ENCODE measurements at places on chromosomes 2 and 18.

DNA sequence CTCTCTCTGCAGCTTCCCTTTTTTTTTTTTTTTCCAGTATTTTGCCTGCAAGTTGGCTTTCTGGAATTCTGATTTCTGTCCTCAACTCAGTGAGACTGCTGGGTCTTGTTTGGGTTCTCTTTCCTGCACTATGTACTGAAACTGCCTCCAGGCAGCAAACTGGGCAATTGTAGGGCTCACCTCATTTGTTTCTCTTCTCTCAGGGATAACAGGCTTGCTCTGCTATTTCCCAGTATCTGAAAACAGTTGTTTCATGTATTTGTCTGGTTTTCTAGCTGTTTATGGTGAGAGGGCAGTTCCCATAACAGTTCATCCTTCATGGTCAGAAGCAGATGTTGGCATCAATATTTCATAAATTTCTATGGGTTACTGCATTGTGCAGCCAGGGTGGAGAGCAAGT lies 206.0 kb downstream of the CYRIA start:
- no peak for DNase-seq

DNA sequence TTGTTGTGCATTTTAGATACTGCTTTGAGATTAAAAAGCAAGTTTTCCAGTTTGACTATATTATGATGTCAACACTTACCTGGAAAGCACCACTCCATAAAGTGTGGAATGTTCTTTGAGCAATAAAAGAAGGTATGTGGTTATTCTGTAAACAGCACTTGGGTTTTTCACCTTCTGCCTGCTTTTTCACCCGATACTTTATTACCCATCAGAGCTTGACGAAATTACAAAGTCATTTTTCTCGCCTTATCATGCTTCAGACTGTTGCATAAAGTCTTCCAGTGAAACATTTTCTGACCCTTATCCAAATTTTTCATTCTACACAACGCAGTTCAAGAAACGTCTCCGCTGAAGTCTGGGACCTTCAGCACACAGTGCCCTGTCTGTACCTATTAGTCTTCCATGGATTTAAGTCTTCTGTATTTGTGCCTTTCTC lies 25.2 kb downstream of the CAB39 start:
- DNase-seq: no peak

GRCh38 chr2:128323555-128323931 lies 4.9 kb upstream of the HS6ST1 start:
- no peak for DNase-seq

DNA sequence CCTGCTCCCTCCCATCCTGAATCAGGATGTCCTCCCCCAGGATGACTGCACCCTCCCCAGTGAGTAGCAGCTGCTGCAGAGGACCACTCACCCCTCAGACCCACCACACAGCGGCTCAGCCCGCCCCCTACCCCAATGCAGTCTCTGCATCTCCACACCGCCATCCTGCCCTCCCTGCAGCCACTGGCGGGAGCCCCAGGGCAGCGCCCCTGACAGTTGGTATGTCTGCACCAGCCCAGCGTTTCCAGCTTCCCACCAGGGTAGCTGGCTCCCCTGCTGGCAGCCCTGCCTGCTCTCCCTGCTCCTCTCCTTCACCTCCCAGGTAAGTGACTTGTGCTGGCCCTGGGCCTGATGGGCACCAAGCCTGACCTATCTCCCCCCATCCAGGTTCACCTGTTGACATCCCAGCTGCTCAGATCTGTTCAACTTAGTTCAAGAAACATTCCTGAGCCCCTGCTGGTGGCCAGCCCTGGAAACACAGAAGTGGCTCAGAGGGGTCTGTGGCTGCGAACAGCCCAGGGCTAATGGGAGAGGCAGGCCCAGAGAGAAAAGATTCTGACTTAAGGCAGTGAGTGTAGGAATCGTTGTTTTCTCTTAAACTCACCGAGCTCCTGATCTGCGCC lies 117.7 kb upstream of the RAB6C start:
- no peak for DNase-seq

- no peak for DNase-seq
These were observed at the start of gene MYO7B for GRCh38 chr2:127535422-127535901. Gene MYO7B (plus strand): TSS chr2:127535683. CDS start chr2:127559723, 24,040 bp downstream.

GRCh38 chr2:230968921-230969658 lies 26.8 kb upstream of the SPATA3 start:
- no peak for DNase-seq

DNA sequence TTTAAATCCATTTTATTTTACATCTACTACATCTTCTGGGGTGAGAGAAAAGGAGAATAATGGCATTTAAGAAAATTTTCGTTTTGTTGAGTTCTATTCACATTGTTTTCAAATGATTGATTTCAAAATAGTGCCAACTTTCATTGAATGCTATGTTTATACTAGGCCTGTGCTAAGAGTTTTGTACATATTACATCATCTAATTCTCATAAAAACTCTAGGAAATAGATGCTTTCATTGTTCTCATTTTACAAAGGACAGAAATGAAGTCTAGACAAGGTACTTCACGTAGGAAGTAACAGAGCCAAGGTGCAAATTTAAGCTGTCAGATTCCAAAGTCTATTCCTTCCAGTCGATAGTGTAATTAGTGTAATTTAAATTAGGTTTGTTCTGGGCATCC lies 402.8 kb upstream of the UBE2E3 start:
- DNase-seq: no peak

GRCh38 chr2:199848389-199849130 lies 2.4 kb downstream of the FTCDNL1 start:
- peak; percentile 37 for DNase-seq

DNA sequence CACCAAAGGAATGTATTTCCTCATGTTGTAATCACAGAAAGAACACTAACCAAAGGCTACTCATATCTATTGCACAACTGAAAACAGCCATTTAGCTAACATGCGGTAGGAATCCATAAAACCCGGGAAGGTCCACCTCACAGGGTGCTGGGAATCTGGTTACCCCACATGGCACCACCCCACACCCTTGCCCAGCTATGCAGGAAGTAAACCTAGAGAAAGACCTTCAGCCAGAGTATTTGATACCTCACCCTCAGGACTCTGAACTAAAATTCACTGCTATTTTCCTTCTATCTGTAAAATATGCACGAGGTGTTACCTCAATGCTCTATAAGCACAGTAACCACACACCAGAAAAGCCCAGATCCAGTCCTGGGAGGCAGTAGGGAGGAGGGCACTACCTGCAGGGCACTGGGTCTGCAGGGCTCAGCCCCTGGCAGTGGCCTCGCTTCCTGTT lies 45.8 kb downstream of the PTPN2 start:
- DNase-seq: no peak

GRCh38 chr2:42102591-42103450 lies 55.0 kb downstream of the PKDCC start:
- DNase-seq: no peak

- no peak for DNase-seq
These were observed 32.5 kb downstream of the DARS1 start for GRCh38 chr2:135952891-135953290.

GRCh38 chr2:103324671-103325070 lies 562.8 kb downstream of the TMEM182 start:
- no peak for DNase-seq

GRCh38 chr2:163621445-163622004 lies 114.3 kb downstream of the FIGN start:
- DNase-seq: no peak

DNA sequence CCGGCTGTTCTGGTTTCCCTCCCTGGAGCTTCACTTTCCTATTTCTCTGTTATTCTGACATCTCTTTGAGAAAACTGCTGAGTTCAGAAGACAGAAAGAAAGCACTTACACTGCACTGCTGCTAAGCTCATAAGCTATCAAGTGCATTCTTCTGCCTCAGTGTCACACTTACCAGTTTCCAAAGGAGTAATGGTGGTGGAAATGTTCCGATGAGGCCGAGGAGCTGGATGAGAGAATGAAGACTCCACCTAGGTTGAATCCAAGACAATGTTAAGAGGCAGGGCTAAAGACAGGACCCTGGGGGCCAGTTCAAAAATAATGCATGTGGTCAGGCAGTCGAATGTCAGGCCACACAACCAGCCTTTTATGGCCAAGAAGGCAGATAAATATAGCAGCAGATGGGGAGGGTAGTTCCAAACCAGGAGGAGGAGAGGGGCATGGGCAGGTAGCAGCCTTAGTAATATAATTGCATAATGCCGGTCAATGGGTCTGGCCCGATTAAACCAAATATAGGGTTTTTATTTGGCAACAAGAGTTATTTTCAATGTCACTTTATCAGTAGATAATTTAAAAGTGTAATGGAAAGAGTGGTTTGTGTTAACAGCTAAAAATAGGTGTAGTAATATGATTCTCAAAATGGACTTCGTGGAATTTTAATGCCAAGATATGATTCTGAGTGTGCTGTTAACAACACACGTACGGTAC lies at the start of gene MYOM1:
Gene MYOM1 (minus strand): TSS at position 338 of the 705 bp plus-strand sequence. CDS start 4,745 bp downstream, outside the sequence.
- peak; percentile 28 for DNase-seq

GRCh38 chr2:161122772-161123530 lies 37.3 kb upstream of the TANK start:
- DNase-seq: peak; percentile 70

DNA sequence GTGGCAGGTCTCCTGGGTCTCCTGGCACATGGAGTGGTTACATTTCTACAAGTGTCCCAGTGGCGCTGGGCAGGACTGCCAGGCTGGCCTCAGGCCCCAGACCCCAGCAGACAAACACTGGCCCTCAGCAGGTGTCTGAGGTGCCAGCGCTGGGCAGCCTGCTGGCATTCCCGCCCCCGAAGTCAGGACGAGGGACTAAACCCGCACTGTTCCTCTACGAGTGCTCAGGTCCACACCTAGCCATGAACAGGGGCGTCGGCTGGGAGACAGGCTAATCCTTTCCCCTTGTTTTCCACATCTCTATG lies 12.8 kb downstream of the SNED1 start:
- DNase-seq: no peak

DNA sequence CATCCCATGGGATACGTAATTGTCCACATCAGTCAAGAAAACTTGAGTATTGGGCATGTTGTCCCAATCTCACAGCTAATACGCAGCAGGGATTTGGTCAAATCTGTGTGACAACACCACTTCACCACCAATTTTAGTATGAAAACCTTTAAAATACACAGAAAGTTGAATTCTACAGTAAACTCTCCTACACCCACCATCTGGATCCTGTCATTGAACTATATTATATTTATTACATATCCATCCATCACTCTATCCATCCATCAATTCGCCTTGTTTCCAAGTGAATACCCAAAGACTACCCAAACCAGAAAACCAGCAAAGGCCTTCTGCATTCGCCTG lies 846 bp upstream of the FKBP7 start:
- no peak for DNase-seq

GRCh38 chr2:134906726-134907125 lies 11.9 kb upstream of the CCNT2 start:
- no peak for DNase-seq

DNA sequence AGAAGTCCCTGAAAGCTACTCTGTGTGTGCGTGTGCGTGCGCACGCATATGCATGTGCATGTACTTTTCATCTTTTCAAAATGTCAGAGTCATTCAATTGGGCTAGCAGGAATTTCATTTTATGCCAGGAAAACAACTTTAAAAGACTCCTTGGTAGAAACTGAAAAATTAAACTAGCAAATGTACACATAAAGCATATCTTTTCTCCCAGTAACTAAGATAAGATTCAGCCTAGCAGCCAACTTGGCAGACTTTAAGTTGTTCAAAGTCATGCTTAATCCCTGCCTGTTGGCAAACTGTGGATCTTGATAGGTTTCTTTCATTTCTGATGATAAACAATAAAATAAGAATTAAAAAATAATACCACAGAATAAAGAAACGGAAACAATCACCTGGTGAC lies 1129.1 kb downstream of the LRP1B start:
- DNase-seq: no peak

DNA sequence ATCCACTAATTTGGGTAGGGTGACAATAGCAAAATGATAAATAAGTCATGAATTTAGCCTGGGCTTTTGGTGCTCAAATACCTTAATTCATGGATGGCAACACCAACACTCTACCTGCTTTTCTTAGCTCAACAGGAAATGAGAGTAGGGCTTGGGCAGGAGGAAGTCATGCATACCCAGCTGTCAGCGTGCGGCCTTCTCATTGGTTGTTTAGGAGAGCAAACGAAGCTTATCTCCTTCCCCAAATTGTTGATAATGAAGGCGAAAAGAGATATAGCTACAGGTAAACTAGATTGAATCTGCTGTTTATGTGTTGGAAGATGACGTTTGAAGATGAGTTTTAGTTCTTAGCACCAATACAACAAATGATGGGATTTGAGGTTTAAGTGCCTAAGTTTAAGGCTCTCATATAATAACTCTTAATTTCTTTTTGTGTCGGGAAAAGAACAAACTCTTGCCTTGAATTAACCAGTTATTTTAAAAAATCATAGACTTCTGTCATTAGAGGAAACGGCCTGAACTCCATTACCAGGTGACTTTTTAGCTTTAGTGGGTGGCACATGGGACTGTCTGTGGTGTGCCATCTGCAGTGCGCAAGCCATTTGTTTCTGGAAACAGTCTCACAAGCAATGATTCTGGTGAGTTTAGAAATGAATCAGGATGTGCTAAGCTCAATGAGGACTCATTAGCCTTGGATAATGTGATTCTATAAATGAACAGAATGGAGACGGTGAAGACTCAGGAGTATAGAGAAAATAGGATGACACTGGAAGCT lies 19.8 kb downstream of the MAP4K4 start:
- DNase-seq: no peak

DNA sequence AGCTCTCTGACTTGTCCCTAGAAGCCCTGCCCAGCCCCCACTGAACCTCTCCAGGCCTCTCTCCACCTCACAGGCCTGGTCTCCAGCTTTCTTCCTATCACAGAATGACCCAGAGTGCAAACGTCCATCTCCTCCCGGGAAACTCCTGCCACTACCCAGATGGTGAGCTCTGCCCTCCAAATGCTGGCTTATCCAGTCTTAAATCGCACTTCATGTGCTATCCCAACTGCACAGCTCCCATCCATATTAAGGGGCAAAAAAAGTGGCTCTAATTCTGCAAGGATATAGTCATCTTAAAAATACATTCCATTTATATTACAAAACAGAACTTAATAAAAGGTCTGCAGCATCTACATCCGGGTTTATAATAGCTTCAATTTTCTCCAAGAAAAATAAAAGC lies 70.8 kb upstream of the CDC42EP3 start:
- DNase-seq: no peak

GRCh38 chr2:48104418-48104817 lies 198.1 kb upstream of the FBXO11 start:
- no peak for DNase-seq

DNA sequence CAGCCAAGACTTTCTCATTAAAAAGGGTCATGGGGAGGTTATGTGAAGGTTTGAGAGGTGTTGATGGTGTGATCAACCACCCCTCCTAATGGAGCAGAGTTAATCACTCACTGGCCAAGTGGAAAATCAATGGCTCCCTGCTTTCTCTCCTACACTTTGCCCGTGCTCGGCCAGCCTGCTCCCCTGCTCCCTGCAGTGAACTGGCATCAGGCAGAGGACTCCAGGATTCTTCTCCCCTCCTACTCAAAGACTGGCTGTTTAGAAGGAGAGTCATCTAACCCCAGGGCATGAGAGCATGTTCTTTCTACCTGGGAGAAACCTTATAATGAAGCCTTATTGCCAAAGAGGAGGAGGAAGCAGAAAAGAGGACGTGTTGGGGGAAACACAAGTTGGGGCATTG lies 74.9 kb downstream of the SGPP2 start:
- no peak for DNase-seq

Data from pons (tissue), 1 donor.